ENCODE measurements at places on chromosomes 1 and 21.
A peak's percentile ranks its signal among the peaks of the same experiment; 100 is the strongest.

DNA sequence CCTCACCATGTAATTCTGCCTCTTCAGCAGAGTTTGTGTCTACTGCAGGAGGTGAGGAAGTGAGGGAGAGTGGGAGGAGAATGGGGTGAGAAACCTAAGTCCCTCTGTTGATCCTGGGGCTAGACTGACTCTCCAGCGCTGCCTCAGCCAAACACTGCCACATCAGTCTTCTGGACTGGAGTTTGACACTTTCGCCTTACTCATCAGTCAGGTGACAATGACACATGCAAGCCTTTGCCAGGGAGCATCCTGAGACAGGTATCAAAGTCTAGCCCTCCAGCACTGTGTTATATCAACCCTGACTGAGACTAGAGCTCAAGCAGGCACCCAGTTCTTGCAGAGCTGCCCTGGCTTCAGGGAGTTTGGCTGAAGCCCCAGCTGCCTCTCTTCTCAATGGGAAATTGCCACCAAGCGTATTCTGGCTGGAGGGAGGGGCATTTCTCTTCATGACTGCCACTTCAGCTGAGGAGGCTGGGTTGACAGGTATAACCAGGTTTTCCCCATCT, 33.3 kb upstream of the SUCO start:
- no peak for DNase-seq

DNA sequence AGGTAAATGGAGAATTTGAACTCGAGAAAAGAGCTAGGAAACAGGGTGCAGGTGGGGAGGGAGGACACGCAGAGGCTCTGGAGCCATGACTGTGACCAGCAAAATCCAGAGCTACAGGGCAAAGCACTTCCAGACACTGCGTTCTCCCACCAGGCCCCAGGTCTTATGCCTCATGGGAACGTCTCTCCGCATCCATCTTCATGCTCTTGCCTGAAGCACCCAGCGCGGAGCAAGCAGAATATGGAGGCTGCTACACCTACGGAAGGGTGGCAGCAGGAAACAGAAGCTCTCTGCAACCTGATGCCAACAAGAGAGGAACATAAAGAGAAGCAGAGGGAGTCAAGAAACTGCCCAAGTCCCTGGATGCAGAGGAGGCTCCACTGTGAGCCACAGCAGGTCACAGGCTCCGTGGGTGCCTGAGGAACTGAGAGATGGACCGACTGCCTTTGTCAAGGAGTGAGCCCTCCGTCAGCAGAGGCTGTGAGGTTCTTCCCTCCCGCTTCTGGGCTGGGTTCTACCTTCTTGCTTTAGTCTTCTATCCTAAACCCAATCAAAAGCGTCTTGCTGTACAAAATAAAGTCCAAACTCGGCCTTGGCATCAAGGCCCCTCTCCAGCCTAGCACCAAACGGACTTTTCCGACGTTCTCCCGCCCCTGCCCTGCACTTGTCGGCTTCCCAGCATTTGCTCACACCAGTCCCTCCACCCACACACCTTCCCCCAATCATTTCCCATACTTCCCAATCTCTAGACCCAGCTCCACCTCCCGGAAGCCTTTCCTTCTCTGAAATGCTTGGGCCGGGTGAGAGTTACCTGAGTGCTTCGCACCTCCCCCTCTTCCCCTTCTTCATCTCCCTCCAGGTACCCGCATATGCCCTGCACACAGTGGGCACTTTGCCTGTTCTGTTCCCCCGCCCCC, 930 bp downstream of the DHCR24 start:
- DNase-seq: peak; percentile 7

DNA sequence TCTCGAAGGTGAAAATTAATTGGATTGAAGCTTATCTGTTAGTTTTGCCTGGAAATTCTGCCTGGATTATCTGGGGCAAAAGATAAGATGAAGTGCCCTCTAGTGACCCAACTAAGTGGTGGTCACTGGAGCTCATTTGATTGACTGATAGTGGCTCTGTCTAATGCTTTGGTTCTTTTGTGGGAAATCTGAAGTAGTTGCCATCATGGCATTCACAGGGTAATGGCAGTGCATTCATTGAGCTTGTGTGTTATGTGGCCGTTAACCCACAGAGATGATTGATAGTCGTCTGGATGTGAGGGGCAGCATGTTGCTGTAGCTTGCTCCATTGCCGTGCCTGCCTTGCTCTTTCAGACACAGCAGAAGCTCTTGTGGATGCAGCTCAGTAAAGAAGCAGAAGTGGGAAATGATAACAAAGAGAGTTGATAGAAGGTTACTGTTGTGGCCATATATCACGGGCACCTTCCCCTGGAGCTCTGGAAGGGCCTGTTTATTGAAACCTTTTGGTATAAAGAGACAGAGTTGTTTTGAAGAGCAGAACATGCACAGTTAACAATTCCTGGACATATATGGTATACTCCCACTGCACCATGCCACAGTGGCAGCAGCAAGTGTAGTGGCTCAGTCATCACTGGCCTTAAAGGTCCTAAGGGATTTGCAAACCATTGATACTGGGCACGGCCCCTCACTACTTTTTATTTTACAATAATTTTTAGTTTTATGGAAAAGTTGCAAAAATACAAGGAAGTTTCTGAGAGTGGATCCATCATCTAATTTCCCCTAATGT, 42.0 kb downstream of the CXADR start:
- no peak for DNase-seq

DNA sequence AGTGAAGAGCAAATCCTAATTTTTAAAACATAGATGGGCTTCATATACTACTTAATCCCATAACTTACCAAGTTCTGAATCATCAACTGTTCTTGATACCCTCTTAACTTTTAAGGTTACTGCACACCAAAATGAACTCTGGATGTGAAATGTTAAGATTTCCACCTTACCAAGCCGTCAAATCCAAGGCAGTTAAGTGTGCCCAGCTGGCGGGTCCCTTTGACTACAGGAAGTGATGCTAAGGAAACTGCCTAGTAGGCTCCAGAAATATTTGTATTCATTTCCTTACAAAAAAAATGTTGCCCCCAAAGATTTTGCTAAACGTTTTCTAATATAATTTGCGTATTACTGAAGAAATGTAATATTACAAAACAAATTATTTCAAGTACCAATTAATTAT, 10.7 kb downstream of the NRIP1 start:
- DNase-seq: no peak

DNA sequence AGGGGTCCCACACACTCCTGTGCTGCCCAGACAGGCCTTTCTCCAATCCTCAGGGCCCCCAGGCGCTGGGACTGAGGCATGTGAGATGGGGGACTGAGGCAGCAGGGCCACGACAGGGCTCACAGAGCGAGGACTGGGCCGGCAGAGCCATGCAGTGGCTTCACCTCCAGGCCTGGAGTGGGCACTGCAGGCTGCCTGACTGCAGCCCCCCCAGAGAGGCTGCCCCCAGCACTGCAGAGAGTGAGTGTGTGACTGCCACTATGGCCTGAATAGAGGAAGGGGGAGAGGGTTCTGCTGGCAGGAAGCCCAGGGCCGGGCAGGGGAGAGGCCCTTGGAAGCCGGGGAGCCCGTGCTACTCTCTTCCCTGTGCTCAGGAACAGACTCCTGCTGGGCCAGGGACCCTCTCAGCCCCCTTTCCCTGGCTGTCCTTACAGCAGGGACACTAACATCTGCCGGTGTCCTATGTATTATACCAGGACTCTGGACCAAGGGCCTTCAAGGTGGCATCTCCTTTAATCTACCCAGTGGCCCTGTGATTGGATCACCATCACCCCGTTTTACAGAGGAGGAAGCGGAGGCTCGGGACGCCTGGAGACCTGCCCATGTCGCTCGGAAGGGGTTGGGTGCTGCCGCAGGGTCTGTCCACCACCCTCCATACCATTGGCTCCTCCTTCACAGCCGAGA, 20.2 kb upstream of the PLEKHG5 start:
- no peak for DNase-seq

DNA sequence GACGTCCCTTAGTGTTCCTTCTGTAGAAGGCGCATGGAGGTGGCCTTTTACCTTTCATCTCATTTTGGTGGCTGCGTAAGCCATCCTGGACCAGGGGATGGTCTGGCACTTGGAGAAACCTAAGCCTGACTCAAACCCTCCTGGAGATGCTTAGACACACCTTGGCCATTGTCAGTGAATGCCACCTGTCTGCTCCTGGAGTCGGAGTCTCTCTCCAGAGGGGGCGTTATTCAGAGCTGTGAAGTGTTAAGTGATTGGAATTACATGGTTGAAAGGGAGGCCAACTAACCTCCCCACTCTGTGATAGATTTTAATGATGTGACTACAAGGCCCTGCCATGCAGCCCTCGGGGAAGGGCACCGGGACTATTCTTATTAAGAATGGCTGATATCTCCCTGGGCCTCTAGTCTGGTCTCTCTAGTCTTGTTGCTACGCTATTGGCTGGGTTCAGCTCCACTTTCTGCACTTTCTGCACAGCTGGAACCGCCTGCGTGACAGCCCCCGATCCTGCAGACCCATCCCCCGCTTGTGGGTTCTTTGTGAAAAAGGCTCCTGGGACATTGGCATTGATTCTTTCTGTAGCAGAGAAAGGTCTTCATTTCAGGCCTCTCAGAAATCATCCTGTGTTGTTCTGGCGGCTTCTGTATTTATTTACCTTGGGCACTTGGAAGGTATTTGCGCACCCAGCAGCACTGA, 4.2 kb downstream of the RASSF5 start:
- DNase-seq: no peak

- DNase-seq: no peak
These were observed 125.0 kb upstream of the JUN start for GRCh38 chr1:58908561-58909560.

DNA sequence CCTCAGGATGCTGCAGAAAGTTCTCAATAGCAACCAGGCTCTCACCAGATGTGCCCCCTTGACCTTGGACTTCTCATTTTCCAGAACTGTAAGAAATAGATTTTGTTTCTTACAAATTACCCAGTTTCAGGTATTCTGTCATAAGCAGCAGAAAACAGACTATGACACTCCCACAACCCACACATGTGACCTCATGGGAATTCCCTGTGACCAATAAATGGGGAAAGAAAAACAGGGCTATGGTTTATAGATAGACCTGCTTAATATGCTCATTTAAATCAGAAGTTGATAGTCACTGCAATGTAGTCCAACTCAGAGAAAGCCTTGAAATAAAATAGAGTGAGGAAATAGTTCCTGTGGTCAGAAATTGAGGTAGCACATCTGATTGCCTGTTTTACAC, 380.9 kb upstream of the PTBP2 start:
- DNase-seq: no peak

GRCh38 chr1:186210258-186210657, 164.8 kb downstream of the TPR start:
- DNase-seq: no peak

DNA sequence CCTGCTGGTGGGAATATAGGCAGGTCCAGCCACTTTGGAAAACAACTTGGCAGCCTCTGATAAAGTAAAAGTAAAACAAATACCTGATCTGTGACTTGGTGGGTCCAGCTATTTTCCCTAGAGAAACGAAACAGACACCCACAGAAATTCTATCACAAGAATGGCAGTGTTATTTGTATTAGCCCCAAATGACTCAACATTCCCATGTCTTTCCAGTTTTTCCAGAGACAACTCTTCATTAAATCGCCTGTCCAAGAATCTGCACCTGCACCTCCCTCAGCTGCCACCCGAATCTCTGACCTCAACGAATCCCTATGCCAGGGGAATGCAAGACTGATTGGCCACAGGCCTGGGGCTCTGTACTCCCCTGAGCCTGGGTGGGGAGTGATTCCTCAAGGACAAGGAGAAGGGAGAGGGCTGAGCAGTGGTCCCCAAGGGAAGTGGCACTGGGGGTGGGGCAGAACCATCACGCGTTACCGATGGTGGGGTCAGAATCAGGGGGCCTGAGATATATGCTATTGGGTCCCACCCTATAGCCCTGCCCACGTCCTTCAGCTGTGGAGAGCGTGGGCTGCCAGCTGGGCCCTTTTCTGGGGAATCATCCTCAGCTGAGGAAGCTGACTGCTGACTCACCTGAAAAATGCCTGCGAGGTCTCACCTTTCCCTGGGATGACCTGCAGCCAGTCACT, 553.0 kb downstream of the PTPRU start:
- DNase-seq: no peak

DNA sequence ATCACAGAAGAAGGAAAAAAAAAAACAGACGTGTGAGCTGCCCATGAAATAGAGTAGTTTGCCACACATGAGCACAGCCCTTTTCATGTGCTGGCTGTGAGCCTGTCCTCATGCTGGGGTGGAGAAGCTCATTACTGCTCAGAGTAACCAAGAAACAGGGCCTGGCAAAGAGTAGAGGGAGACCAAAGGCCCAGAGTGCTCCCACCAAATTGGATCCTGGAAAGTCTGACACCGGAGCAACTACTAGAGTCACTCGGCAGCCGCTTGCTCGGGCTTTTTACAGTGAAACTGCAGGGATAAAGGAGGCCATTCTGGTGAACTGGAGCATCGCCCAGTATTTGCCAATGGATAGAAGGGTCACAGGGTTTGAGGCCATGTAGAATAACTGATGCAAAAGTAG, 64.4 kb upstream of the BARHL2 start:
- no peak for DNase-seq

DNA sequence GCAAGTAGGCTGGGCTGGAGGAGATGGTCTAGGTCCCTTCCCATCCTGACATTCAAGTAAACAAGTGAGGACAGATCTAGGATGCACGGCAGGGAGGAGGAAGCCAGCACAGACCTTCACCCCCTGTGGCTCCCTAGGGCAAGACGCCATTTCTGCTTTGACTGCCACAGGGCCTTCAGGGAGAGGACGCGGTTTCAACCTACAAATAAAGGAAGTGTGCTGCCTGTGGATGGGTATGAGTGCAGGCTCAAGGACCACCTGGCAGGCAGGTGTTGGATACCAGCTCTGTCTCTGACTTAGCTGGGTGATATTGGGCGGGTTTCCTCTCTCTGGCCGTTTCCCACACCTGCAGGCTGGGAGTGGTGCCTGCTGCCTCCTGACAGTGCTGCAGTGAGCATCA, 16.2 kb downstream of the SLC2A1 start:
- no peak for DNase-seq

- no peak for DNase-seq
These were observed 13.9 kb upstream of the S100A7 start for GRCh38 chr1:153474347-153474746.

DNA sequence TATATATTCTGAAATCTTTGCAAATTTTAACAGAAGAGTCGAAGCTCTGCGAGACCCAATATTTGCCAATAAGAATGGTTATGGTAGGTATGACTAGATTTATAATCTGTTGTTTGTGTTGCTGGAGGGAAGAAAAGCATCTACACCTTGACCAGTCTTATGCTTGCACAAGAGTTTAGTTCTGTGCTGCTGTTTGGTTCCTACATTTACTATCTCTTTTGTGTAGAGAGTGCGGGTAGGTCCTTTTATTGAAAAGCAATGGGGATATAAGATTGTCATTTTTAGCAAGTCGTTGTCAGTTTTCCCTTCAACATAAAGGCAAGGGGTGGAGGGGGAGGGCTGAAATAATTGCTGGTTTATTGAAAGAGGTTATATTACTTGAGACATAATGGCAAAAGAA, 396 bp downstream of the ELAVL4 start:
- DNase-seq: no peak

Measured in anterior cingulate cortex (tissue), 58 donors.